T-helper 1 cell (primary cell): ENCODE measurements at places on chromosomes 2 and 18.

DNA sequence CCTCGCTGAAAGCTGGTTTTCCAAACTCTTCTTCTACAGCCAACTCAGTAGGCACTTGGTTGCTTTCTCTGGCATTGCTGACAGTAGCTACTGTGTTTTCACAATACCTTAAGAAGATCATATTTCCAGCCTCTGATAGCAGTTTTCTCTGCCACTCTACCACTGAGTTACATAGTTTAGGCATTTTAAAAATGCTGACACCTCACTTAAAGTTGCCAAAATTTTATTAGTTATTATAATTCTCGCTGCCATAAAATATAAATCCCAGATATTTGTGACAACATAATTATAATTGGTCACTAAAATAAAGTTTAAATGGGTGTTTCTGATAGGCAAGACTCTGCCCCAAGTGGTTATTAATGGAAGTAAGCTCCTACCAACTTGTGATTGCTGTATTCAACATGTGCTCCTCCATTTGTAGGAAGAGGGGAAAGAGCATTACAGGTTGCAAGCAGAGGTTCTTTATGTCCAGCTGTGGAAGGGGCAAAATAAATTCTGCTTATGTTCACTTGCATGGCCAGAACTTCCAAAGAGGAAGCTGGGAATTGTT lies 1202.8 kb downstream of the CNTNAP5 start:
- no peak for DNase-seq

- peak; percentile 8 for DNase-seq
Observed at GRCh38 chr2:121650315-121650930, 1.2 kb upstream of the CLASP1 start.

GRCh38 chr2:70943205-70943871 lies 7.6 kb downstream of the ATP6V1B1 start:
- no peak for DNase-seq

DNA sequence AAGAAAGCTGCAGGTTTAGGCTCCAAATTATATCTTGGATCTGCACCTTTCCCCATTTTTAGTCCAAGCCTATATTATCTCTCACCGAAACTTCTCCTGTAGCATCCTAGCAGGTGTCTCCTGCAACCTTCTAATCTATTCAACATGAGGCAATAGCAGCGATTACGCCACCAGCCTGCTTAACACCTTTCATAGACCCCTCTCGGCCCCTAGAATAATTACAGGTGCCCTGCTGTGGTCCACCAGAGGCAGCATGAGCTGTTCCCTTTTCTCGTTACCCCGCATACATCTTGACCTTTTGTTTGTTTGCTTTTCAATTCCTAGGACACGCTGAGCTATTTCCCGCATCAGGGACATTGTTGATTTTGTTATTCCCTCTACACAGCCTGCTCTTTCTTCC lies 361.9 kb downstream of the CYRIA start:
- no peak for DNase-seq

DNA sequence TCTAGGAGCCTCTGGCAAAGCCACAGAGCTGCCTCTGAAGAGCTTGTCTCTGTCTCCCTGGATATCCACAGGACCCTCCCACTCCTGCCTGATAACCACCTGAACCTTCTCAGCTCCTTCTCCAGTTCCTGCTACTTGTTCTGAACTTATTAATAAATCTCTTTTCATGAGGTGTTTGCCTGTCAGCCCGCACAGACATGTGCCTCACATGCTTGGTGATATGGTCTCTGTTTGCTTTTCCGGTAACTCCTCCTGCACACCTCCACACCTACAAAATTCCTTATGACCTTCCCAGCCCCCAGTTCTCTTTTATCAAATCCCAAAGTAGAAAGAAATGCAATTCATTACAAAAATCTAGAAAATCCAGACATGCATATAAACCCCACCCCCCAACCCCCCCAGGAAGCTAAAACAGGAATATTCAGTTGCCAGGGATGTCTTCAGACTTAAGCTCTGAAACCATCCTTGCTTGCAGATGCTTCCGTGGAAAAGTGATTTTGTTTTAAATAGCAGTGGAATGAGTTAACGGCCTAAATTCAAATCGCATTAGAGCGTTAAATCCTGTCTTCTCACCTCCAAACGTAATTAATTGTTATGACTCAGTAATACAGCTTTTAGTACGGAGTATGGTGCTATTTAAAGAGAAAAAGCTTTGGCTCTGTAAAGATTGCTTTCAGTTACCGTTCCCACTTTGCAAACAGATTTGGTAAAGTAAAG lies 2.1 kb upstream of the PID1 start:
- no peak for DNase-seq

DNA sequence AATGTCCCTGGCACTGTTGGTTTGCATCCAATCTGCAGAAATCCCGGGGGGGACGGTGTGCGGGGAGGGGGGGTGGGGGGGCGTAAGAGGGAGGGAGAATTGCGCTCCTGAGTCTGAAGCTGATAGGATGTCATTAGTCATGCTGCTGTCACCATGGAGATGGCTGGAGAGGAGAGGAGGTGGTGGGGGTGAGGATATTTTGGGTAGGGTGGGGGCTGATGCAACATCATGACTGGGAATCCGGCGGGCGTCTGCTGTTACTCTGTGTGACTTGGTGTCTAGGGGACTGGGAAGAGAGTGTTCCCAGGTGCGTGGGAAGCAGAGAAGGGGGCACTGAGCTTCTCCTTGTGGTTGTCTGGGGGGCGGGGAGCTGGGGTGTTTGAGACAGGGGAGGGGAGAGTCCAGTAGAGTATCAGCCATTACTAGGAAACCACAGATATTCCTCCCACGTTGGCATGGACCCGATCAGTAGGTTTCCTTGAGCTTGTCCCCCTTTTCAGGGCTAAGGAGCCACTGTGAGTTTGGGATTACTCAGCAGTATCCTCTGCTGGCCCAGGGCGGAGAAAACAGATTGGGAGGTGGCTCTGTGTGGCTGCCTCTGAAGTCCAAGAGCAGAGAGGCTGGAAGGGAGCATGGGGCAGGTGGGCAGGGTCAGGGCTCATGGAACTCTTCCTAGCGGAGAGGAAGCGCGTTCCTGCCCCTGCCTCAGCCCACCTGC lies 18.9 kb downstream of the TET3 start:
- DNase-seq: no peak

- DNase-seq: no peak
Observed at GRCh38 chr2:201139836-201140604, 24.1 kb downstream of the CFLAR start.

- DNase-seq: no peak
Observed at GRCh38 chr2:7133521-7133920, 216.3 kb downstream of the RNF144A start.

GRCh38 chr2:213221957-213222356 lies 62.3 kb upstream of the SPAG16 start:
- DNase-seq: no peak

GRCh38 chr2:64932371-64933216 lies 56.6 kb upstream of the SLC1A4 start:
- no peak for DNase-seq
